Stimulated activated CD8-positive, alpha-beta memory T cell treated with anti-CD3 and anti-CD28 coated beads, Interleukin-7, amount 100 ng/mL, for 24 hours (primary cell): ENCODE measurements at places on chromosomes 16 and 17.

DNA sequence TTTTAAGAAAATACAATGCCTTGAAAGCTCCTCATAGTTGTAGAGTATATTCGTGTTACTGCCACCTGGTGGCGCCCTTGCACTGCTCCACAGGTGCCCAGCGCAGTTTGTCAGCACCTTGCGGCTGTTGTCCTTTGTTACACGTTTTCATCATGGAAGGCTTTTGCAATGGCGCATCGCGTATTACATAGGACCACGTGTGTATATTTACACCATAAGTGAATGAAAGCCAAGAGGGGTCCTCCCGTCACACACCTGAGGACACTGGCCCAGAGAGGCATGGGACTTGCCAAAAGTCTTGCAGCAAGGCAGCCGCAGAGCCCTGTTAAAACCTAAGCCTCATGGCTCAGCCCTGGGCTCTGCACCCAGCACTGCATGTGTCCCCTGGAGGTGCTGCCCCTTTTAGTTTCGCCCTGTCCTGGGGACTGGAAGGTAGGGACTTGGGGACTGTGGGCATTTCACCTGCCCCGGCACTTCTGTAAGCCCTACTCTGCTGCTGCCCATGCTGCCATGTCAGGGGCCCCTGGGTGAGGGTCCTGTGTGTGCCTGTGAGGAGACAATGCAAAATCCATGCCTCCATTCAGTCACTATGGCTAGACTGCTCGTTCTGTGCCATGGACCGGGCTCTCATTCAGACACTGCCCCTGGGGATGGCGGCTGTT, 24.3 kb downstream of the POLR3E start:
- DNase-seq = peak; percentile 26

- no peak for DNase-seq
Observed at GRCh38 chr17:47990962-47991731, 20.2 kb downstream of the CDK5RAP3 start.

DNA sequence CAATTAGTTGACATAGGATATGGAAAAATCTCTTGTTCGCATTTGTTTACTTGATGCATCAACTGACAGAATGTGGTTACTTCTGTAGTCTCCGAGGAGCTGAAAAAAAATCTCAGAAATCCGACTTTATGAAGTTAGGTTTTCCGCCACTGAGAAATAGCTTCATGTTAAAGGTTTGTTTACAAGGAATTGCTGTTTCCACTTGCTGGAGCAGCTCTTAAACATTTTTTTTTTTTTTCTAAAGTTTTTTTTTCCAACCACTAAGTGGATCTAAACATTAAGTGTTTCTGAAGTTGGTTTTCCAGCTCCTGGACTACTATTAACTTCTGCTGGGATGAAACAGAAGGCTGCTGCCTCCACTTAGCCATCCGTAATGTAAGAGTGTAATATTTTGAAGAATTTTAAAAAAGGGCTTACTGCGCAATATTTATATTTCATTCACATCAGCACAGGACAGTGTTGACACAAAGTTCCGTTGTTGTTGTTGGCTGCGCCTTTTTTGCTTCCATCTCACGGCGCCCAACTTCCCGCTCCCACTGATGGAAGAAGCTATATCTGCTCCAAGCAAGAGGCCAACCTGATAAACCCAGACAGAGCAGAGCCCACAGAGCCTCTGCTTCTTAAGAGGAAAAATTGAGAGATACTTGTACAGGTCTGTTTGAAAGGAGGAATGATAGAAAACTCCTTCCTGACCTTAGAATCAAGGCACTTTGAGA, 167.7 kb upstream of the KCNJ16 start:
- no peak for DNase-seq

GRCh38 chr16:86299882-86300610, 210.3 kb upstream of the FOXF1 start:
- DNase-seq = no peak

- no peak for DNase-seq
Observed at GRCh38 chr17:78130437-78131101, at the start of gene TMC8. Gene TMC8 (plus strand): TSS chr17:78130771. CDS start chr17:78131589, 818 bp downstream.

DNA sequence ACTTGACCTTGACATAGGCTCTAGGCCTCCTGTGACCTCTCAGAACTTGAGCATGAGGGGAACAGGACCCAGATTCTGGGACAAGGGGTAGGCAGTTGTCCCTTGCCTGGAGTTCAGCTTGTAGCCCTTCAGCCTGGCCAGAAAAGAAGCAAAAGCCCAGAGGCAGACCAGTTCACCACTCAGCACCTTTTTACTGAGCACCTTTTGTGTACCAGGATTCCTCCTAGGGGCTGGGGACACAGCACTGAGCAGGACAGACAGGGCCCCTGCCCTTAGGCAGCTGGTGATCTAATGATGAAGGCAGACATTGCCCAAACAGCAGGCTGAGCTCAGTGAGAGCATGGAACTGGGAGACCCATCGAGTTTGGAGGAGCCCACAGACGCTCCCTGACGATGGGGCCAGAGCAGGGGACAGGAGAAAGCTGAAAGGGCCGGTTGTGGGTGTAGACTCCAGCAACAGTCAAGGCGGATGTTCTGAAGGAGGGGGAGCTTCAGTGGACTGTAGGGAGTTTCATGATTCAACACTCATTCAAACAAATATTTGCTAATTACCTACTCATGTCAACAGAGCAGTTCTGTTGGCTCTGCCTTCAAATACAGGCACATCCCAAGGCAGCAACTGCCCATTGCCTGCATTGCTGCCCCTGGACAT, 32.0 kb downstream of the SBK1 start:
- DNase-seq = no peak

DNA sequence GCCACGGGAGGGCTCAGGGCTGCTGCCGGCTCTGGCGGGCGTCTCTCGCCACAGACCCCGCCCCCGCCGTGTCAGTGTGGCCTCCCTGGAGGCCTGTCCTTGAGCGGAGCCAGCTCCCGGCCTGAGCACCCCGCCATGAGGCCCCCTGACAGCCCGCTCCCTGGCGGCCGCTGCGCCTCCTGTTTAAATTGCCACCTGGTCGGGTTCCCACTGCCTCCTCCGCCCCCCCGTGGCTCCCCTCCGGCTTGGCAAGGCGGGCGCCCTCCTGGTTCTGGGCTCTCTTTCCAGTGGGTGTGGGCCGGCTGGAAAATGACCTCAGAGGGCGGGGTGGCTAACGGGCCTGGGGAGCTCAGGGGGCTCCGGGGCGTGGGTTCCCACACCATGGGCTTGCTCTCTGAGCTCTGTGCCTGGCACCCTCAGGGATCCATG, 42.1 kb upstream of the SSTR5 start:
- DNase-seq = no peak

DNA sequence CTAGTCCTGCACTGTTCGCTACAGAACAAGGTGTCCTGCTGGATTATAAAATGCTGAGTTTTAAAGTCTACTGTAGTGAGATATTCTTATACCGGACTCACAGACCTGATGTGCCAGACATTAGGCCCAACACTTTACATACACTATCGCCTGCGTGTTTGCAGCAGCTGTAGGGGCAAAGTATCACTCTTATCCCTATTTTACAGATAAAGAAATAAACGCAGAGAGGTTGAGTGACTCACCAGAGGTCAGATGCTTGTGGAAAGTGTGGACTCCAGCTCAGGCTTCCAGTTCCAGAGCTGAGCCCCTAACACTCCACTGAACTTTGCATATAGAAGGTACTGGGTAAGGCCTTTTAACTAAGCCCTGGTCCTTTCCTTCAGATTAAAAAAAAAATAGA, 47.4 kb downstream of the PLXDC1 start:
- DNase-seq = no peak

DNA sequence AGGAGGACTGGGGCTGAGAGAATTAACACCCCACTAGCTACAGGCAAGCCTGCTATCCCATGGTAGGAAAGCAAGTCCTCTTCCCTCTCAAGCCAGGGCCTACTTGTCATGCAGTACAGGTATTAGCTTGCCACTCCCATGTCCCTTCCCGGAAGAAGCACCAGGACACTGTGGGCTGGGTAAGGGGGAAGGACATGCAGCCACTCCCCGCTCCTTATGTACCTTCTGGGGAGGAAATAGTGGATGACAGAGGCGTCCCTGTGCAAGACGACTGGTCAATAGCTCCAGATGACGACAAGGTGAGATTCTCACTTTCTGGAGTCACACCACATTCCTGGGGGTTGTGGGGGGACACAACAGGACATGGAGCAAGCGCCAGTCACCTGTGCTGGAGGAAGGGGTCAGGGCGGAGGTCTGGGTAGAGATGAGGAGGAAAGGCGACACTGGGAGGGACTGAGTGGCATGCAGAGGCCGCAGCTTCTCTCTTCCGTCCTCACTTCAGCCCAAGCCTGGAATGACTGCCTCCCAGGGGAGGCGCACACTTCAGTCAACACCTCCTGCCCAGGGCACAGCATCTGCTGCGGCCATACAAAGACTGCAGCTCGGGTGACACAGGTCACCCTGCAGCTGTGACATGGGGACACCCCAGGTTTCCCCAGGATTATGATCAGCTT, 15.1 kb upstream of the FOXJ1 start:
- no peak for DNase-seq

GRCh38 chr17:30555942-30556341, 78.7 kb downstream of the GOSR1 start:
- no peak for DNase-seq

- DNase-seq = no peak
Observed at GRCh38 chr16:84567286-84567962, 50.5 kb downstream of the COTL1 start.

DNA sequence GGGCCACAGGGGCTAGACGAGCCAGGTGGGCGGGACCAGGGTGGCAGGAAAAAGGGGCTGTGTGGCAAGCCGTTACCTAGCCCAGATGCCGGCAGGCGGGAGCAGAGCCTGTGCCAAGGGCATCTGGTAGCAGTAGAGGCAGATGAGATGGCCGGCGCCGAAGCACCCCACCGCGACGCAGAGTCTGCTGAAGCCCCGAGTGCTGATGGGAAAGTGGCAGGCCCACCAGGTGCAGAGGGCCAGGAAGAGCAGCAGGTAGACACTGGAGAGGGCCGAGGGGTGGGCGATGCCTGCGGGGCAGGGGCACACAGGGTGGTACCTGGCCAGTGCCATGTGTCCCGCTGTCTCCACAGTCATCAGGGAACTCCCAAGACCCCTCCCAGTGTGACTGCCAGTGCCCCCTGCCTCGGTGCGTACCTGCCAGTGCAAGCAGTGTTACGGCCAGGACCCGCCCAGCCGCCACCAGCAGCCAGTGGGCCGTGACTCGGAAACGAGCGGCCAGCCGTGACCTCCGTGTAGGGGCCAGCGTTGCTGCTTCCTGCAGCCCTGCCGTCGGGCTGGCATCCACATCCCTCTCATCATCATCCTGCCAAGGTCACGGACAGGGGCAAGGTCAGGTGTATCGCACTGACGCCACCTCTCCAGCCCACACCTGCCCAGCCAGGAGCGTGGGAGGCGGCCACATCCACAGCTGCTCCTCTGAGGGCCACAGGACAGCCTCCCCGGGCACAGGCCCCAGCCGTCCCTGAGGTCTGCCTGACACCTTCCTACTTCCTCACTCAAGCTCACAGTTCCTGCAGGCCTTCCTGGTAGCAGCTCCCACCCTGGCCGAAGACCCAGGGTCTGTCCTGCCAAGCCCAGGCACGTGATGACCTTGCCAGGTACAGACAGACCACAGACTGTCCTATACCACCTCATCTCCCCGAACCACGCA, 32.1 kb downstream of the CTU2 start:
- DNase-seq = no peak

DNA sequence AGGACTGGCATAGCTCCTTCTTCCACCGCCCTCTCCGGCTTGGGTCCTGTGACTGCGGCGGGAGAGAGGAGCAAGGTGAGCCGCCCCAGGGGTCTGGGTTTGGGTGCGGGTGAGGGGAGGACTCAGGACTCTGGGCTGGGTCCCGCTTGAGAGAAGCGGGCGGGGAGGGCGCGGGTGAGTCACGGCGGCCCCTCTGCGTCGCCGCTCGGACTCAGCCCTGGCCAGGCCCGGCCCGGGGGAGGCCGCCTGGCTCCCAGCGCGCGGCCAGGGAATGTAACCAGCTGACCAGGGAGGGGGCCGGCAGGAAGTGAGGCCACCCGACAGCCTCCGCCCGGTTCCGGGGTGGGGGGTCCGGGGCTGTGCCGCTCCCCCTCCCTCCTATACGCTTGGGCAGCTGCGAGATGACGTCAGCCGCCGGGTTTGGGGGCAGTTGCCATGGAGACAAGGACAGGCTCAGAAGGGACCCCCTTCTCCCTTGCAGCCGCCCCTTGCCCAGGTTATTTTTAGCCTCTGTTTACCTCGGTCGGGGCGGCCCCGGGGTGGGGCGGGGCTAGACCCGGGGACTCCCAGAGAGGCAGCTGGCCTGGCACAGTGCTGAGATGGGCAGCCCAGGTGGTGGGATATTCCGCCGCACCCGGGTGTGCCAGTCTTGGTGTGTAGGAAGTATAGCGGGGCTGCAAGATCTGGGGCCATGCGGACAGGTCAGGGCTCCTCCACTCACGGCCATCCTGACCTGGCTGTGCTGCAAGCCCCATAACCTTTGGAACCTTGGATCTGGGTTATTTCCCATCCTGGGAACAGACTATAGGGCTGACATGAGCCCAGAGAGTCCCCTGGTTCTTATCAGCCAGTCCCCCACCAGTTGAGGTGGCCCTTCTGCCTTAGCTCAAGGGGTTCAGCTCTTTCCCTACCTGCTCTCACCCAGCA, 1.6 kb downstream of the RIPOR1 start:
- DNase-seq = no peak

GRCh38 chr16:2234813-2235170, 1.5 kb upstream of the DNASE1L2 start:
- no peak for DNase-seq

DNA sequence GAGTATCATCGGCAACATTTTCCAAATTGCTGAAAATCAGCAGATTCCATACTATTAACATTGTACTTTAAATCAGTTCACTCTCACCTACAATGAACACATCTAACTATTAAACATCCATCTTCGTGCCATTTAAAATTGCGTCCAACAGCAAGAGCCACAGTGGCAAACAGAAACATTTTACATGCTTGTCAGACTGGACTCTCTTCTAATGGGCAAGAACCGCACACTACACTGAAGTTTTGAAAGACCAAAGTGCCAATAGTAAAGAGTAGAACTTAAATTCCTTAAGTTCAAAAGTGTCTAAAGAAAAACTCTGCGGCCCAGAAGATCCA, 652 bp downstream of the RPS15A start:
- no peak for DNase-seq

DNA sequence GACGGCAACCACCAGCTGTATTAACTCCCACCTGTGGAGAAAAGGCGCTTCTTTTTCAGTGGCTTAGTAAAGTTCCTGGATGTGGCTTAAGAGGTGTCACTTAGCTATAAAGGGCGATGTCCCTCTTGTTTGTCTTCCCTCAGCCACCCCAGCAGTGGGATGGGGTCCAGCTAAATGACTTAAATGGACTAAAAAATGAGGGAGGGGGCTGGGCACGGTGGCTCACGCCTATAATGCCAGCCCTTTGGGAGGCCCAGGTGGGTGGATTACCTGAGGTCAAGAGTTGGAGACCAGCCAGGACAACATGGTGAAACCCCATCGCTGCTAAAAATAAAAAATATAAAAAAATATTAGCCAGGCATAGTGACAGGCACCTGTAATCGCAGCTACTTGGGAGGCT, 667.5 kb upstream of the RBFOX1 start:
- DNase-seq = no peak

GRCh38 chr17:56744721-56745120, 89.0 kb downstream of the C17orf67 start:
- no peak for DNase-seq

GRCh38 chr17:79645022-79645776, 34.3 kb upstream of the RBFOX3 start:
- DNase-seq = no peak
